ENCODE measurements at places on chromosomes 7 and 10. TPM values are rescaled to one million over a fixed set of nuclear protein-coding genes. Genes with fewer than 3 reads are reported as not detected.

Gene GARS1
- 36.9 TPM for total RNA-seq

Gene CELF2
- total RNA-seq: 123 TPM

Gene STAMBPL1
- 25.3 TPM for total RNA-seq

DNA sequence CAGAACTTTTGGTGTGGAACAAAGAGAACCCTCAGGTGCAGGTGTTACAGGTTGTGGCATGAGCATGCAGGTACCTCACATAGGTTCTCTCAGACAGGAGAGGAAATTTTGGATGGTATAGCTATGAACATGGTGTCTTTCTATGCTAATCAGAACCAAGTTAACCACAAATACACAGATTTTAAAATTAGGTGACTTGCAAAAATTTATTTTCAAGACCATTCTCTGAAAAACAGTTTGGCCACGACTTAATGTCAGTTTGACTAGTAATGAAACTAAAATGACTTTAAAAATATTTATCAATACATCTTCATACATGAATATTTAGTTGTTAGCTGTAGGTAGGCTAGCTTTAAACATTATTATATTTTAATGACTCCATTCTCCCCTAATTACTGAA is 129.6 kb downstream of the SRI start:
- no peak for DNase-seq

GRCh38 chr10:132383101-132383500 is 13.9 kb upstream of the PWWP2B start:
- no peak for DNase-seq

Gene SPDYE2
- not detected for total RNA-seq
